Fibroblast of mammary gland (primary cell): ENCODE measurements at places on chromosomes 12 and 14.

GRCh38 chr14:79408696-79409095 lies 802.6 kb downstream of the DIO2 start:
- no peak for DNase-seq

DNA sequence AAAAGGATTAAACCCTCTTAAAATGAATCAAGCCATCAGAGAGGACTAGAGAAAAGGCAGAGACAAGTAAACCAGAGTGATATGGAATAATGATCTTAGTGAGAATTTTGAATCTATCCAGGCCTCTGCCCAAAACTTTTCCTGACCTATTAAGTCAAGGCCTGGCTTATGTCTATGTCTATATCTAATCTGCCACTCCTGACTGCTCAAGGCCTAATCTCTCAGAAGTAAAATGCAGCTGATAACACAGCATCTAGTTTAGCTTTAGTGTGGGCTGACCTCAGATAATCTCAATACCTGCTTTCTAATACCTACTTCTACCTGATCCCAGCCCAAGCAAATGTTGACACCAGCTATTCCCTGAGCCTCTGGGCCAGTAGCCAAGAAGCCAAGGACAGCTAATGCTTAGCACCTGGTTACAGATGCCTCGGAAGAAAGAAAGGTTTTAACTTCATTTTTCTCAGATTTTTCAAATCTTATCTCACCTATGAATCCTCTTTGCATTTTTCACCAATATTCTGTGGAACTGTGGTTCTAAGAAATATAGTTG lies 1472.5 kb upstream of the SEL1L start:
- no peak for DNase-seq

DNA sequence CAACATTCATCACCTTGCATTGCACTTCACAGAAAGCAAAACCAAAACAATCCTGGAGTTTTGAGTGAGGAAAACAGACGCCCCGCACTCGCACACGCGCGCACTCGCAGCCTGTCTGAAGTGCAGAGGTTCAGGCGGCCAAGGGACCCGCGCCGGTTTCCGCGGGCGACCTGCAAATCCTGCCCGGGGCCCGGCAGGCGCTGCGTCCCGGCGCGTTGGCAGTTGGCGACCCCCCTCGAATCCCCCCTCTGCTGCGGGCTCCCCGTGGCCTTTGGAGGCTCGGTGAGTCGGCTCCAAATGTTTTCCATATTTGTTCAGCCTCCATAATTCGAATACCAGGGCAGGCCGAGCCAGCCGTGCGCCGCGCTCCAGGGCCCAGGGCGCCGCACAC lies at the start of gene SSPN:
Gene SSPN (plus strand): TSS at position 324 of the 391 bp plus-strand sequence. CDS start 100 bp downstream, outside the sequence.
- peak; percentile 47 for DNase-seq

- DNase-seq: peak; percentile 51
Measured at GRCh38 chr14:102805371-102805891, 28.2 kb downstream of the TRAF3 start.
